ENCODE measurements at places on chromosomes 11 and 22.

DNA sequence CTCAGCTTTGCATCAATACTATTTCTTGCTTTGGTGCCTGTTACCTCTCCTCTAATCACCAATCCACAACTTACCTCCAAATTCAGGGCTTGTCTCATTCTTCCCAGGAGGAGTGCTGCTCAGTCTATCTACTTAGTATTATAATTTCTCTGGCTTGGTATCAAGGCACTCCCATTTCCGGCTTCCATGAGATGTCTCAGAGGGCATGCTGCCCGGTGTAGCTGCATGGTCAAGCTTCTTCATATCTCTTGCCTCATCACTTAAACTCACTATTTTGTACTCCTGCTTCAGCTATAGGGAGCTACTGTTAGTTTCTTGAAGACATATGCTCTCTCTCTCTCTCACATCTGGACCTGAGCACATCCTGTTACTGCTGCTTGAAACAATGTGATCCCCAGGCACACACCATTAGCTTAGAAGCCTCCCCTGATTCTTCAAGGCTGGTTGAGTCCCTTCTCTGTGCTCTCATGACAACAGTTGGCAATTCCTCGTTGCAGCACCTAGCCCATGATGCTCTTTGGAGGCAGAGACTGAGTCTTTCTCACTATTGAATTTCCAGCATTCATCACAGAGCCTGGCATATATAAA, 182.8 kb upstream of the SYN3 start:
- no peak for DNase-seq

DNA sequence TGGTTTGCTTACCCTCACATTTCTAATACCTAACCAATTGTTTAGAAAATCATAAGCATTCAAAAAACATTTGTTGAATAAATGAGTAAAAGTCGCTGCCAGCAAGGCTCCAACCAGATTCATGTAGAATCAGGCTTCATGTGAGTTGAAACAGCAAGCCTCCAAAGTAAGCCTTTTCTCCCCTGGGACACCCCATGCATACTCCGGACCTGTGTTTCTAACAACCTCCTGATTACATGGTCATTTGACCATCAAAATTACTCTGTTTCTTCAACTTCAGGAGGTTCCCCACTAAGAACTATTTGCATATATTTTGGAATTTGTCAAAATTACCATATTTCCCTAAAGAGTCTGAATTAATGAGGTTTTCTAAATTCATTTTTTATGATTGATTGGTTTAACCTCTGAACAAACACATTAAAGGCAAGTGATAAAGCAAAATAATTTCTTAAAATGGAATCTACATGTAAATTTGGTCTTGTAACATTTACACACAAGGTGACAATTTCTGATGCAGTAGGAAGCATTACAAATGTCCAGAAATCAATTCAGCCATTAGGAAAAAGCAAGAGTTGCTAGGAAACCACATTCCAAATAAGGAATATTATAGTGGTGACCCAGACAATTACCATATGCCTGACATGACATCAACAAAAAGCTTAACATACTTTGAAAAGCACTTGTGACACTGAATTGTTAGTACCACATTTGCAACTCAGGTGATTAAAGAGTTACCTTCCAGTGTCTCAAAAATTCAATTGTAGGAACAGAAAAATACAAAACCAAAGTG, 252.6 kb downstream of the GUCY1A2 start:
- no peak for DNase-seq

DNA sequence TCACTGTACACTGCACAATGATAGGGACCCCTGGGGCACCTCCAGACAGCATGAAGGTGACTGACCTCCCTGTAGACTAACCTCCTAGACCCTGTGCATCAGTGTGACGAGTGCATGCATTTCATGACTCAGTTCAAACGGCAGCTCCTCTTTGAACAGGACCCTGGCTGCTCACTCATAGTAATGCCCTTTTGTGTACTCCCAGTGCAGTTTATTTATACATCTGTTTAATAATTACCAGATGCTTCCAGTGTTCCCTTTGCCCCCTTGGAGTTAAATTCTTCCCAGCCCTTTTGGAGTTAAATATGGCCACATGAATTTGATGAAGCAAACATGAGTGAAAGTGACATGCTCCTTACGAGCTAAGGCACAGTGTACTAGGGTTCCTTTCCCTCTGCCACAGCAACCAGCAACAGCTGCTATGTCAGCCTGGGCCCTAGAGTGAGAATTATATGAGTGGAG, 72.4 kb downstream of the PANX1 start:
- no peak for DNase-seq

- no peak for DNase-seq
Observed at GRCh38 chr11:114082415-114082748, 22.9 kb downstream of the ZBTB16 start.

- no peak for DNase-seq
Observed at GRCh38 chr11:113415343-113415742, 27.8 kb downstream of the ANKK1 start.

DNA sequence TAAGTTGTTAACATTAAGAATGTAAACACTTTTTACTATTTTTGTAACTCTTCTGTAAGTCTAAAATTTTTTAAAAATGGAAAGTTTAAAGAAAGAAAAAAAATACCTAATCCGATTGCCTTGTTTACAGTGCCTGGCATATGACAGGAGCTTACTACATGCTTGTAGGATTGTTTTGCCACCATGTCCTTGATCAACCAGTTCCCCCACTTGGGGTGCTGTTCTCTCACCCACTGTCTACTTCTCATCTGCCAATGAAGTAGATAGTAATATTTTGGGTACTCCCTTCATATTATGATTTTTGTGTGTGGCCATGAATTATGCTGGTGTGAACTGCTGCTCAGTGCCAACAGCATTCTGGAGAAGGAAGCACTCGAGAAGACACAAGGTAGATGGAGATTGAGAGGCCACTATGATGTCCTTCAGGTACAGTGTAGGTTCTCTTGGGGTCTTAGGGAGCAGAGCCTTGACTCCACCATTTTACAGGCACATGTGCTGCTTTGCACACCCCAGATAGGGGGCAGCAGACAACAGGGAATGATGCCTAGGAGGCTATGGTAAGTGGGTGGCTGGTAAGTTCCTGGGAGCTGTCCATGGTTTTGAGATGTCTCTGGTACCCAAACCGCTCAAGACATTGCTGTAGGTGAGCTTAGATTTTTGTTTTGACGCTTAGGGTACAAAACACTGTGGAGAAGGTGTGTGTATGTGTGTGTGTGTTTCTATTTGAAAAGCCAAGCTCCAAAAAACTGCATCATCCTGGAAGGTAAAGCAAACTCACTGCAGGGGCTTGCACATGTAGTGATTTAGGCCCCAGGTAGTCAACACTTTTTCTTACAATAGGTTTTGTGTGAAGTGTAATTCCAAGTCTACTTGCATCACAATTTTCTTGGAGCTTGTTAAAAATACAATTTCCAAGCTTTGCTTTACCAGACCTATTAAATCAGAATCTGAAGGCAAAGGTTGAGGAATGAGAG, 494.5 kb upstream of the LARGE1 start:
- no peak for DNase-seq

DNA sequence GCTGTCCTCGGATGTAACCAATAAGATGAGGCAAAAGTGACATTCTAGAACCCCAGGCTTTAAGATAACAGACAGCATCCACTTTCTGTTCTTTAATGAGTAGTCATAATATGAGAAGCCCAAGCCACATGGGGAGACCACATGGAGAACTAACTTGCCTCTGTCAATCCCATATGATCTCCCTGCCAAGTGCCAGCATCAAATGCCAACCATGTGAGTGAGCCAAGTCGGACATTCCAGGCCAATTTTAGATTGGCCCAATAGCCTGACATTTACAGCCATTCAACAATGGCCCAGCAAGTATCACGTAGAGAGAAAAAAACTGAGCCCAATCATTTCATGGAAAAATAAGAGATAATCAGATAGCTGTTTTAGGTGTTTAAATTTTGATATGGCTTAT, 2048.3 kb upstream of the RAG2 start:
- DNase-seq: no peak

- no peak for DNase-seq
Observed at GRCh38 chr11:127492029-127492428, 491.5 kb upstream of the KIRREL3 start.

GRCh38 chr22:21101877-21102638, 56.3 kb downstream of the LRRC74B start:
- no peak for DNase-seq

- no peak for DNase-seq
Observed at GRCh38 chr11:132445859-132446291, 1075.5 kb downstream of the NTM start.

GRCh38 chr11:99176430-99176829, 155.7 kb downstream of the CNTN5 start:
- no peak for DNase-seq

DNA sequence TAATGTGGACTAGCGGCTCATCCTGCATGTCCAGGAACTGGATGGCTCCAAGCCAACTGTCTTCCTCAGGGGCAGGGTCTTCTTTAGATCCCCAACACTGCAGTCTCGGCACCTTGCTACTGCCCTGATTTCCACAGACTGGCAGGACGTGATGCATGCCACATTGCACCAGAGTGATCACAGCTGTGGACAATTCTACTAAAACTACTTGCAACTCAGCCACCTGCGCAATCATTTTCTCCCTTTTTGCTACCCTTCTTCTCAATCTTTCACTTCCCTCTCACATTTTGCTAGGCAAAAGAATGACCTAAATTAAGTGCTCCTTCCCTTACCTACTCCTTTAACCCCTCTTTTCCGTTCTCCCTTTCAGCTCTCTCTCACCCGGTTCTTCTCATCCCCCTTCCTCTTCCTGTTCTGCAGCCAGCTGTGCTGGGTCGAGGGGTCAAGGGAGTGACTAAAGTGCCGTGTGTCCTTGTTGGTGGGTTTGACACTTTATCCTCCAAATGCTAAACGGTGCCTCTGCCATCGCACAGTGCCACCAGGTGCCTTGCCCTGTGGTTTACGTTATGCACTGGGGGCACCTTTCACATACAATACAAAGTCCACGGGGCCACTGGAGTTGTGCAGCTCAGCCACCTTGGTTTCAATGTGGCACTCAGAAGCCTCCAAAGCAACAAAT, 11.5 kb upstream of the PEX26 start:
- no peak for DNase-seq

GRCh38 chr11:27401833-27402316, 38.9 kb upstream of the CCDC34 start:
- DNase-seq: no peak

DNA sequence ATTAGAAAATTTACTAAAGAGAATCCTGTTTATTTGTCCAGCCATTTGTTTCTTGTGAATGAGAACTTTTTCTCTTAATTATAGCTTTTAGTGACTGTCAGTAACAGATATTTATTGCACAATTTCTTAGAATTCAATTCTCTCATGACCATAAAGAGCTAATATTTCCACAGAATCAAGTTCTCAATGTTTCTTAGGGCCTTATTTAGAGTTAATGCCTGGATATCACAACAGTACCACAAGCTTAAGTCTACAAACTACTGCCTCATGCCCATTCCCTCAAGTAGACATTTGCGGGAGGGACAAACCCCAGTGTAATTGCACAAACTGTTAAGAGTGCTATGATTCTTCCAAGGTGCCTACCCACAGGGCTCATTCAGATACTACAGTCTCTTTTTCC, 199.7 kb upstream of the POU2AF2 start:
- no peak for DNase-seq

GRCh38 chr11:2929531-2929949, 320 bp upstream of the PHLDA2 start:
- no peak for DNase-seq
